ENCODE measurements at places on chromosomes 12 and 14.

GRCh38 chr12:11822081-11822834 is 172.8 kb downstream of the ETV6 start:
- DNase-seq: no peak

DNA sequence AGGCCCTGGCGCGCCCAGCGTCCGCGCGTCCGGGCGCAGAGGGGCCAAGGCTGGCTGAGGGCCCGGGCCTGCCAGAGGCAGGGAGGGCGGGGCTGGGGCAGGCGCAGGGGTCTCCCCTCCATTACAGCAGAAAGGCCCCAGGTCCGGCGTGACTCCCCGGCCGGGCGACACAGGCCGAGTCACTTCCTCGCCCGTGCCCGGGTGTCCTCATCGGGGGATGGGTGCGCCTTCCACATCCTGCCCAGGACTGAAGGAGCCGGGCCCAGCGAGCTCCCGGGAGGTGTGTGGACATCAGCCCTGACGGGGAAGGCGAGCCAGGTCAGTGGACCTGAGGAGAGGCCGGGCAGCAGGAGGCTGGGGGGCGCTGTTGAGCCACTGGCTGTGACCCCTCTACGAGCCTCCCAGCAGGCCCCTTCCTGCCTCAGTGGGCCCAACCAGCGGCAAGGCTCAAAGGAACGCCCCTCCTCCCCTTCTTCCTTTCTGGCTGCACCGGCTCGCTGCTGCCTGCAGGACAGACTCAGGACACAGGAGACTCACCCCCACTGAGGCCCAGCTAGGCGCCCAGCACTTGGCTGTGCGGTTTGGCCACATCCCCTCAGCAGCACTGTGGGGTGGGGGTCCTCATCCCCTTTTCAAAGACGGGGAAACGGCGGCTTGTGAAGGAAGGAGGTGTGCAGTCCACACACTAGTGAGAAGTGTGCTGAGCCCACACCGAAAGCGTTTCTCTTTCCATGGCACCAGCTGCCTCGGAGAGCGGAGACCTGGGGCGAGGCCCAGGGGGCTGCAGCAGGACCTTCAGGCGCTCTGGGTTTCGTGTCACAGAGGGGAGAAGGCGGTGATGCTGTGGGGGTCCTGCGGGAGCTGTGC is 606 bp downstream of the TNFAIP2 start:
- no peak for DNase-seq

GRCh38 chr12:81958406-81958805 is 199.3 kb upstream of the PPFIA2 start:
- no peak for DNase-seq

- DNase-seq: no peak
Measured at GRCh38 chr12:64900540-64900939, 76.1 kb downstream of the TBC1D30 start.

DNA sequence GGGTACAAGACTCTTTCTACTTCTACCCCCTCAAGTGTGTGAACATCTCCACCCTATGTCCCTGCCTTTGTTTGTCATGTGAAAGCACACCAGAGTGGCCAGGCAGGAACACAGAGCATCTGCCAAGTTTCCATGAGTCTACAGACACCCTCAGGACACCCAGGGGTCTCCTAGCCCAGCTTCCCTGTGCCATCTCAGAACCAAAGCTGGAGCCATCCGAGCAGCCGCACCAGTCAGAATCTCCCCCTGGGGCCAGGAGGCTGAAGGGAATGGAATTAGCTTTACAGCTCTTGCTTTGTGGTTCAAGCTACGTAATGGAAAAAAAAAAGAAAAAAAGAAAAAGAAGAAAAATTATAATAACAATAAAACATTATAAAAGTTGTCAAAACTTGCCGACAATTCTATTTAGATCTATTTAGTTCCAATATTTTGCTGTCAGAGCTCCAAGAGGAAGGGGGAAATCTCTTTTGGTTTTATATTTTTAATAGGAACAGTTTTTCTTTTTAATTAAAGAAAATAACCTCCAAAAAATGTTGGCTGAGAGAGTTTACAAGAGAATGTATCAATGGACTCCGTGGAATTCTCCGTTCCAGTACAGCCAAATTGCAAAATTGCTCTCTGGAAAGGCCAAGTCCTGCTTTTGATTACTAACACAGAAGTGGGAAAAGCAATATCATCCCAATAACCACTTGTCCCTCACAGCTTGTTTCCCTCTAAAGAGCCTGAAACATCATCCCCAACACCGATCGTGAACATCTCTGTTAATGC is 37.1 kb downstream of the TBX5 start:
- no peak for DNase-seq

Measured in cortex of kidney (tissue), 1 donor.